ENCODE measurements at places on chromosomes 16 and 17.

- DNase-seq: no peak
Observed at GRCh38 chr16:54519161-54519695, 232.6 kb upstream of the IRX3 start.

DNA sequence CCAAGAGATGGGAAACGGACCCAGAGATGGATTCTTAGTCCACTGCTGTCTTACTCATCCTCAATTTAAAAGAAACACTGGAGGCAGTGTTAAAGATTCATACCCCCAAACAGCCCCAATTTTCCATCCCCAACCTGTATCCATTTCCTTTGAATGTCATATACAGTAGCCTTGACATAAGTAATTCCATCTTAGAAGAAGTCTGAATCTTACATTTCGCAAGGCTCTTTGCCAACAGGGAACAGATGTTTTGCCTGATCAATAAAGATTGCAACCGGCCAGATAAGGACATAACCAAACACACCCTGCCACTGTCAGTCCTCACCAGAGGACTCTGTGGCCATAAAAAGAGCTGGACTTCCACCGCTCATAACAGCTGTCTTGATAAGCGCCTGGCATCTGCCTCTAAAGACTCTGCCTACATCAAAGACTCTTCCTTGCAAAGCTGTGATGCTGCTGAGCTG lies 59.0 kb upstream of the MED9 start:
- DNase-seq: no peak

- DNase-seq: no peak
Observed at GRCh38 chr17:75754378-75755204, 10.4 kb downstream of the GALK1 start.

DNA sequence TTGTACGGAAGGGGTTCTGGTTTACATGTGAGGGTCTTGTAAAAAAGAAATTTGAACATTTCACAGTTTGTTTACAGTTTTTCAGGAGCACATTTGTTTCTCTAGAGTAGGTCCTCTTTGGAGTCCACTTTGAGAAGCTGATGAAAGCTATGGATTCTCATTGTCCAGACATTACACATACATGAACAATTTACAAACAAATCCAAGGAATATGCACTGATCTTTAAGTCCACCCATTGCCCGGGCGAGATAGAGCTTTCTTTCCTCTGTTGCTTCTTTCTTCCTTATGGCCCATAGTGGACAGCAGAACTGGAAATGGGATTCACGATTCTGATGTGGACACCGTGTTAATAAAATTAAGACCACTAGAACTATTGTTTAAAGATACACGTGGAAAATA lies 1.9 kb downstream of the DCAF7 start:
- DNase-seq: no peak

DNA sequence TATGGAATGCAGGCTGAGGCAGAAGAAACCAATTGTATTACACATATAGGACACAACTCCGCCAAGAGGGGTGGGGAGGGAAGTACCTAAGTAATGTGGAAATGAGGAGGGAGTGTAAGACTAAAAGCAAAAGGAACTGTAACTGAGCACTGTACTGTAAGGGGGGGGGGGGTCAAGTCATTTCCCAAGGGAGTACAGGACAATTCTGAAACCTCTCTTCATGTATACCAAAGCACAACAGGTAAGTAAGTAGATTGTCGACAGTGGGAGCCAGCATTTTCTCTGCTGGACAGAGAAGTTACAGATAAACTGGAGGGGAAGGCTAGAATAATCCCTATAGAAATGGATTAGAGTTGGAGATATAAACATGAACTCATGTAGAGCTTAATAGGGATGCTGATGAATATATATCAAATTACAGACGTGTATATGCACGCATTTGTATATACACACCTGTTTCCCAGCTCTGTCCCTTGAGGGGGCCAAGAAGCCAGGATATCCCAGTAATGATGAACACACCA lies 6.4 kb downstream of the USP22 start:
- no peak for DNase-seq

GRCh38 chr17:72719206-72719577 lies 373.3 kb downstream of the SLC39A11 start:
- no peak for DNase-seq

DNA sequence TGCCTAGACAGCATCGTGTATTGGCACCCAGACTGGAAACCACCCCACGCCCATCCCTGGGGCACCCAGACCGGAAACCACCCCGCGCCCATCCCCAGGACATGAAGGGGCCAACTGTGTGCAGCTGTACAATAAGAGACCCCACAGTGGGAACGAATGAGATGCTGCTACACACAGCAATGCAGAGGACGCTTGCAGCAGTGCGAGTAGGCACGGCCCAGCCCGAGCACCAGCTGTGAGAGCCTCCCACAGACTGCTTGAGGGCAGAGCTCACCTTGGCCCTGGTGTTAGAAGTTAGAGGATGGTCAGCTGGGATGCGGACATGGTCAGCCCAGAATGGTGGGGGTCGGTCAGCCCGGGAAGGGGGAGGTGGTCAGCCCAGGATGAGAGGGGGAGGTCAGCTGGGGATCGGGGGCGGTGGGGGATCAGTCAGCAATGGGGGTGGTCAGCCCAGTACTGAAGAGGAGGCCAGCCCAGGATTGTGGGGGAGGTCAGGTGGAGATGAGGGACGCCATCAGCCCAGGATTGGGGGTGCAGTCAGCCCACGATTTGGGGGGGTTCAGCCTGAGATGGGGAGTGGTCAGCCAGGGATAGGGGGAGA lies 340.0 kb downstream of the C16orf95 start:
- no peak for DNase-seq
